Heart left ventricle (tissue), 16 donors: ENCODE measurements at places on chromosomes 2 and 18. TPM values are rescaled to one million over a fixed set of nuclear protein-coding genes. Genes with fewer than 3 reads are reported as not detected.

The CABLES1 gene
- total RNA-seq = 1.4 TPM

The RRM2 gene
- total RNA-seq = 1.4 TPM

The TCF23 gene
- 0.68 TPM for total RNA-seq

The TTC21B gene
- total RNA-seq = 15.7 TPM

The SPDYA gene
- total RNA-seq = 0.42 TPM

The SNTG2 gene
- total RNA-seq = 1.2 TPM

The ERMN gene
- 0.07 TPM for total RNA-seq

The BIN1 gene
- total RNA-seq = 15.6 TPM

The CXCR1 gene
- 1.9 TPM for total RNA-seq
